CD14-positive monocyte (primary cell): ENCODE measurements at places on chromosomes 11 and 22.

- DNase-seq = no peak
These were observed 68.0 kb downstream of the RTL6 start for GRCh38 chr22:44429941-44430587.

DNA sequence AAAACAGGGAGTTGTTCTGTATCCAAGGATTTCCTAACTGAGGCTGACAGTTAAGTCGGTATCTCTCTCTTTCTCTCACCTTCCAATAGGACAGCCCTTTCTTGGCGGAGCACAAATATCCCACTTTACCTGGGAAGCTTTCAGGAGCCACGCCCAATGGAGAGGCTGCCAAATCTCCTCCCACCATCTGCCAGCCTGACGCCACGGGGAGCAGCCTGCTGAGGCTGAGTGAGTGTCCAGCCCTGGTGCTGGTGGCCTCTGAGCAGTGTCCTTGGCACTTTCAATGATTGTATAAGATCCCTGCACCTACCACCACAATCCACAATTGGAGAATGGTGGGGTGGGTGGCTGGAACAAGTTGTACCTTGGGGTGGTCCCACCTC is 33.7 kb downstream of the CYB5R2 start:
- DNase-seq = no peak

GRCh38 chr22:45397806-45398205 is 15.6 kb downstream of the SMC1B start:
- DNase-seq = peak; percentile 12

GRCh38 chr22:20867179-20868024 is 8.6 kb downstream of the SNAP29 start:
- peak; percentile 81 for DNase-seq

GRCh38 chr11:122308226-122308625 is 192.2 kb upstream of the BLID start:
- DNase-seq = no peak
